Fibroblast of skin of back (primary cell): ENCODE measurements at places on chromosomes 1 and 21.

- no peak for DNase-seq
These were observed 182.9 kb downstream of the ZNF281 start for GRCh38 chr1:200226969-200227303.

- no peak for DNase-seq
These were observed 113.2 kb downstream of the GLUL start for GRCh38 chr1:182278144-182279054.

DNA sequence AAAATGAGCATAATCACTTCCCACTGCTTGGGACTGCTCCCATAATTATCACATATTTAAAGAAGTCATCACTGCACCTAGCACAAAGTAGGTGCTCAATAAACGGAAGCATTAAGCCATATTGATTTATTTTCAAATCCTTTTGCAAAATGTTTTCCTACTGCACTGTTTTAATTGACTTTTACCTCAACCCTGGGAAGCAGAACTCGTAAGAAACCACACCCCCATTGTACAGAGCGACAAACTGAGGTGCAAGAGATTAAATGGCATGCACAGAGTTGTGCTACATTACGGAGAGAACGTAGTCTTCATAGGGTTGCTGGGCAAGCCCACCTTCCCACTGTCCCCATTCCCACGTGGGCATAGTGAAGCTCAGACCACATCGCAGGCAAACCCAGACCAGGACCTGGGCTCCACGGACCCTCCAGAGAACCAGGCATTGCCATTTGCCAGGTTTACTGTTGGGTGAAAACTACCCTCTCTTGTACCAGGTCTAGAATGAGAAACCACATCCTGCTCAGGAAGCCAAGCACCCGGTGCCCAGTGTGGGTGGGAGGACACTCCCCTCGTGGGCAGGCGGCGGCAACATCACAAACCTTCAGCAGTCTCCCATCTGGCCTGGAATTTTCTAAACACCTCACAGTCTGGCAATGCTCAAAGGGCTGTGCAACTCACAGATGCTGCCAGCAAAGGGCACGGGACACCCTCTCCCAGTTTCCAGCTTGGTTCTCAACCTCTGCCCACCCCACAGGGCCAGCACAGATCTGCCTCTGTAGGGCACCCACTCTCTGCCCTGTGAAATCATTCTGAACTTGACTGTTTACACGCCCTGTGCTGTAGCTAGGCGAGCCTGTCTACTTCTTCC is 8.2 kb downstream of the IFFO2 start:
- peak; percentile 56 for DNase-seq

GRCh38 chr1:111992476-111992875 is 3.0 kb upstream of the KCND3 start:
- DNase-seq: peak; percentile 30

DNA sequence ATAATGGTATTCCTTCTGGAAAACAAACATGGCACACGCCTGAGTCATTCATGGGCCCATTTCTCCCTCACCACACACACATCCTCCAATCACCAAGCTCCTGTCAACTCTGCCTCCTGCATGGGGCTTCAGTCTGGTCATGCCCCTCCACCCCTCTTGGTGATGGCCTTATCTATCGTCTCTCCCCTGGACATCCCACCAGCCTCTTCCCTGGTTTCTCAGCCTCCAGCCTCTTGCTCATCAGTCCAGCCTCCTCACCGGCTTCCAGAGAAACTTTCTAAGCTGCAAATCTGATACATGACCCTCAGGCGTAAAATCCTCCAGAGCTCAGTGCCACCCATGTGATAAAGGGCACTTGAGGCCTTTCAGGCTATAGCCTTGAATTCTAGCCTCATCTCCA is 243.9 kb downstream of the FOXD2 start:
- no peak for DNase-seq

GRCh38 chr1:6348511-6349191 is 44.9 kb downstream of the ACOT7 start:
- peak; percentile 19 for DNase-seq

GRCh38 chr1:3743826-3744225 is 8.4 kb upstream of the CCDC27 start:
- no peak for DNase-seq

- DNase-seq: no peak
These were observed 39.8 kb upstream of the LRP8 start for GRCh38 chr1:53367503-53368313.

- DNase-seq: no peak
These were observed 159.2 kb downstream of the TRABD2B start for GRCh38 chr1:47837866-47838561.

GRCh38 chr1:209839875-209840546 is 12.2 kb downstream of the UTP25 start:
- DNase-seq: peak; percentile 98

GRCh38 chr1:48726139-48726538 is 50.6 kb downstream of the BEND5 start:
- DNase-seq: no peak

DNA sequence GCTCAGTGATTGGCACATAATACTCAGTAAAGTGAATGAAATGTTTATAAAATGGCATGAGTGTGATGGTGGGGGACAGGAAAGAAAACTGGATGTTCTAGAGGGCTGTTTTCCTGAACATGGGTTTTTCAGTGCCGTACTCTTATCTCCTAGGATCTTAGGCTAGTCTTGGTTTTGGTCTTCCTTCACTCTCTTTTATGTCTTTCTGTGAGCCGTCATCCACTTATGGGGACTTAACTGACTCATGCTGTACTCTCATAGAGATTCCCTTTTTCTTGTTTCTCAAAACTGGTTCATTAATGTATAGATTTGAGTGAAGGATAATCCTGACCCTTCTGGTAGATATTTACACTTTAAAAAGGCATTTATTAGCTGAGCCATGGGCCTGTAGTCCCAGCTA is 16.6 kb downstream of the AGO3 start:
- no peak for DNase-seq

DNA sequence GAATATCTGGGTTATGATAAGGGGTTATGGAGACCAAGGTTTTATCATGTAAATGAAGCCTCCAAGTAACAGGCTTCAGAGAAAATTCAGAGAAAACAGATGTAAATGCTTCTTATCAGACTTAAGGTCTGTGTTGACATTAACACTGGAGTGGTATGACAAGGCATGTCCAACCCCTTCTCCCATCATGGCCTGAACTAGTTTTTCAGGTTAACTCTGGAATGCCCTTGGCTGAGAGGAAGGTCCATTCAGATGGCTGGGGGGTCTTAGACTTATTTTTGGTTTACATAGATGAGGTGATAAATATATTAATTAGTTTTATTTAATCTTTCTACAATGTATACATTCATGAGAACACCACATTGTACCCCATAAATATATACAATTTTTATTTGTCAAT is 399.6 kb downstream of the TBX15 start:
- DNase-seq: no peak

GRCh38 chr1:85315789-85316188 is 39.4 kb upstream of the BCL10 start:
- DNase-seq: no peak

DNA sequence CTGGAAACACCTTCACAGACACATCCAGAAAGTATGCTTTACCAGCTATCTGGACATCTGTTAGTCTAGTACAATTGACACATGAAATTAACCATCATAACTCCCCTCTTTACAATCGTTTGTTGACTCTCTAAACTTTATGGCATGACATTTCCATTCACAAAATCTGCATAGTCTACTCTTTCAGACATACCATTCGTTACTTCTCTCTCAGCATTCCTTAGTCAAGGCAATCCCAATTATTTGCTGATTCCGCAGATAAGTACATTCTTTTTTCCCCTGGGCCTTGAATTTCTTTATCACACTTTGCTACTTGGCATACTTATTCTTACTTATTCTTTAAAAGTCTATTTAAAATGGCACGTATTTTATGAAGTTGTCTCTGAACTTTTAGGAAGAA is 15.1 kb upstream of the CRB1 start:
- no peak for DNase-seq

- DNase-seq: no peak
These were observed 13.2 kb downstream of the ODF2L start for GRCh38 chr1:86382878-86383277.

DNA sequence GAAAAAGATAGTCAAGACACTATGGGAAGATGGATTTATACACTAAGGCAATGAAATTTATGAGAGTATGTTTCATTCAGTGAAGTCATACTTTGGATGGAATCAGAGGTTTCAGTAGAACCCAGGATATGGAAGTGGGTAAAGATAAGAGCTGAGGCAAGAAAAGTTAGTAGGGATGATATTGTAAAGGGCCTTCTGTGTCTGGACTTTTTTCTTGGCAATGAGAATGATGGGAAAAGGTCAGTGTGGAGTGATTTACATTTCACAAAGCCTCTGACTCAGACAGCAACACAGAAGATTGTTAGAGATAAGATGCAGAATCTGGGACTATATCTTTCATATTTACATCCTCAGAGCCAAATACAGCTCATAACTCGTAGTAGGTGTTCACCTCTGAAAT is 32.1 kb downstream of the SH3BGR start:
- peak; percentile 5 for DNase-seq

GRCh38 chr1:23029337-23029736 is 10.1 kb downstream of the KDM1A start:
- no peak for DNase-seq

- no peak for DNase-seq
These were observed 574.0 kb downstream of the KCNT2 start for GRCh38 chr1:196034080-196034706.

- DNase-seq: no peak
These were observed 22.3 kb upstream of the KAZN start for GRCh38 chr1:14576155-14576554.

DNA sequence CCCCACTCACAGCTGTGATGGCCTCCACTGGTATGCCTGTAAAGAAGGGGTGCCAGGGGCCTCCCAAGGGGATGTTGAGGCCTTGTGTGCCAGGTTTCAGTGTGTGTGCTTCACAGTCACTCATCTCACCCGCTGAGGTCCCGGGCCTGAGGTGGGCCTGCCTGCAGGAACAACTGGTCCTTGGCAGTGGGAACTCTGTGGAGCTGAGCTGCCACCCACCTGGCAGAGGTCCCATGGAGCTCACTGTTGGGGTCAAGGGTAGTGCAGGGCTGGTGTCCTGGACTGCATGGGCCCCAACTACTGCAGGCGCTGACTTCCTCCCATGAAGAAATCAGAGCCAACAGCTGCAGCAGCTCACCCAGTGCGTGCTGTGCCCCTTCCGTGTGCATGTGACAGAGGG is 17.3 kb upstream of the ZNF678 start:
- no peak for DNase-seq

DNA sequence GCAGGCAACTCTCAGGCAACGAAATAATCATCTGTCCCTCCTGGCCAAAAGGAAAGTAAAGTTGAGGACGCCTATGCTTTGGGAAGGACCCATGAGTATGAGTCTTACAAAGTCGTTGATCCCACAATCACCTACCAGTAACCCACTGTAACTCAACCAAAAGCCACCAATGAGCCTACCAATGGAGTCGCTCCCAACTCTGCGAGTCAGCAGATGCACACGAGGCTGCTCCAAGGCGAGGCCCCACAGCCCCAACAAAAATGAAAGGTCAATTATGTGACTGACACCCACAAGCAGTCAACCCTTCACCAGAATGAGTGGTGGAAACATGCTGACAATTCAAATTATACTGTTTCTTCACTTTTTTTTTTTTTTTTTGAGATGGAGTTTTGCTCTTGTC is 12.0 kb downstream of the SETD4 start:
- DNase-seq: no peak
